Activated T-helper 9 cell treated with anti-CD3 and anti-CD28 coated beads, Interleukin-2, amount 50 U/mL, for 16 hours (primary cell): ENCODE measurements at places on chromosomes 7 and 10.

- no peak for DNase-seq
These were observed 116.7 kb downstream of the VIPR2 start for GRCh38 chr7:159027789-159028507.

GRCh38 chr7:31796375-31796774 lies 109.4 kb downstream of the PPP1R17 start:
- no peak for DNase-seq

DNA sequence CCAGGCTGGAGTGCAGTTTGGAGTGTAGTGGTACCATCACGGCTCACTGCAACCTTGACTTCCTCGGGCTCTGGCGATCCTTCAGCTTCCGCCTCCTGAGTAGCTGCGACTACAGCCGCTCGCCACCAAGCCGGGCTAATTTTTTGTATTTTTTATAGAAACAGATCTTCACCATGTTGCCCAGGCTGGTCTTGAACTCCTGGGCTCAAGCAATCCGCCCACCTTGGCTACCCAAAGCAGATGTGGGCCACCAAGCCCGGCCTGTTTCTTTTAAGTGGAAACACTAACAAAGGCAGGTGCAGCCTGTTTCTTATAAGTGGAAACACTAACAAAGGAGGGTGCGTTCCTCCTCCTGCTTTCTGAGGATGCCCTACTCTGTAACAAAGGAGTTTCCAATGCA lies 18.2 kb downstream of the PRF1 start:
- no peak for DNase-seq

DNA sequence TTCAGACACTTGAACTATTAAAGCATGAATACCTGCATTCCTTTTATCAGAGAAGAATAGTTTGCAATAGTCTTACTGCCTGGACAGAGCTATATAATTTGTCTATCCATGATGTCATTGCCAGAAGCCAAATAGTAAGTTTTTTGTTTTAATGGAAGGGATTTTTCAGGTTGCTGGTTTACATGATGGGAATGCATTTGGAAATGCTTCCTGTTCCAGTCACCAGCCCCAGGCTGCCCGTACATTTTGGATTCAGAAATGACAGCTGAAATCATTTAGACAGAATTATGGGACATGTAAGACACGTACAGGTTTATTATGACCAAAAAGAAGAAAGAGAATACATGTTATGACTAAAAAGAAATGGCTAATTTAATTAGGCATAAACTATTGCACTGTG lies 293.1 kb downstream of the CDK14 start:
- no peak for DNase-seq

DNA sequence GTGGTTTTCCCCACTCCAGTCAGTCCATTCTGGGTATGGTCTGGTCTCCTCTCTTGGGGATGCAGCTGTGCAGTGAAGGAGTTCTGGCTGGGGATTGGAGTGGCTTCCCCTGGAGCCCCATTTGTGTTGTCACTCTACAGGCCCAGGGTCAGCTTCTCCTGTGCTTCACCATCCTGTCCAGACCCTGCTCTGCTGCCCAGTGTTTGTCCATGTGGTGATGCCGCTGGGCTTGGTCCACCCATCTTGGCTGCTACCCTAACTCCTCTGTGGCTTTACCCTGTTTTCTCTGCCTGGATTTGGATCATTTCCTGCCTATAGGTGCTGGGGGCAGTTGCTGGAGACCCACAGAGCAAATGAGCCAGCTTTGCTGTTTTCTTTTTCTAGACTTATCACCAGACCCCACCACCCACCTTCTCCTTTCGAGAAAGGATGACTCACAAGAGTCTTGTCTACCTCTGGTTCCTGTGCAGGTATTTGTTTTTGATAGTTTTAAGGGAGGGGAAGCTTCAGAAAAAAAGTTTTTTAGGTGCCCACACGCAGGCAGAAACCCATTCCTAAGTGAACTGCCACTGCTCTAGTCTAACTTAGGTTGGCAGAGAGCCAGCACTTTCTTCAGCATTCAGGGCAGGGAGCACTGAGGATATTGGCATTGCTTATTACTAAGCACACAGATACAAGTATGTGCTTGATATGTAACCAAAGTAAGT lies 8.5 kb downstream of the ZDHHC16 start:
- DNase-seq, result no peak

DNA sequence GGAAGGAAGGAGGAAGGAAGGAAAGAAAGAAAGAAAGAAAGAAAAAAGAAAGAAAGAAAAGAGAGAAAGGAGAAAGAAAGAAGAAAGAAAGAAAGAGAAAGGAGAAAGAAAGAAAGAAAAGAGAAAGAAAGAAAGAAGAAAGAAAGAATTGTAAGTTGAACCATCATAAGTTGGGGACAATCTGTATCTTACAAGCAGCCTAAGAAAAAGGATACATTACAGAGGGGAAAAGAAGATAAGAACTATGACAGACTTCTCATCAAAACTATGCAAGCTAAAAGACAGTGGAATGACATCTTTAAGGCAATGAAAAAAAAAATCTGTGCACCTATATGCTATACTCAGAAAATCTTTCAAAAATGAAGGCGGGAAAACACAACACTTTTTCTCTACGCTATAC lies 50.3 kb upstream of the SP4 start:
- no peak for DNase-seq

- DNase-seq, result no peak
These were observed 241.5 kb upstream of the PTER start for GRCh38 chr10:16195178-16195769.

DNA sequence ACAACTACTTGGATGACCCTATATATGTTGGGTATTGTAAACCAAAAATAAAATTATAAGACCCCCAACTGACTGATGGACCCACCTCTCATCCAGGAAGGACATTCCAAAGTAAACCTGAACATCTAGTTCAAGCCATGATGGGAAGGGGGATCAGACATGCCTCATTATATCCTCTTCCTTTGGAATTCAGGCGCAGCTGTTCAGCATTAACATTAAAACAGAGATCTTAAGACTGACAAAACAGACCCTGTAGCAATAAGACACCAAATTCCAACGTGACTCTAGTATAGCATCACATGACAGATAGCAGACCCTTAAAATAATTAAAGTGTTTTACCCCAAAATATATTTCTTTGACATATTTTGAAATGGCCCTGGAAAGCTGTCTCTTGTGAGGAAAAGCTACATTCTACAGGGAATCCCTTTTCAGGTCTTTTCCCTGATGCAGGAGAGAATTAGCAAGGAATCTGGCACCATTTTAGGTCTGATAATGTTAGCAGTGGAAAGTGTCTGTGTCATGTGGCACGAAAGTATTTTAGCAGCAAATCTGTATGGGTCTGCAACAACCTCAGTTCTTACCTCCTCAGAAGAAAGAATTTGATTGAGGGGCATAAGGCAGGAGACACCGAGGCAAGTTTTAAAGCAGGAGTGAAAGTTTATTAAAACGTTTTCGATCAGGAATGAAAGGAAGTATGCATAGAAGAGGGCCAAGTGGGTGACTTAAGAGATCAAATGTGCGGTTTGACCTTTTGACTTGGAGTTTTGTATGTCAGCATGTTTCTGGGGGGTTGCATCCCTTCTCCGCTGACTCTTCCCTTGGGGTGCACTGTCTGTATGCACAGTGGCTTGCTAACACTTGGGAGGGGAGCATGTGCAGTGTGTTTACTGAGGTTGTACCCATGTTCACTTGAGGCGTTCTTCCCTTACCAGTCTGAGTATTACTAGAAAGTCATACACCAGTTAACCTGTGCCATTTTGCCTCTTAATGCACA lies 236.6 kb upstream of the PPP1R3A start:
- DNase-seq, result no peak

- DNase-seq, result no peak
These were observed 396.5 kb upstream of the SEMA3D start for GRCh38 chr7:85583131-85583953.

DNA sequence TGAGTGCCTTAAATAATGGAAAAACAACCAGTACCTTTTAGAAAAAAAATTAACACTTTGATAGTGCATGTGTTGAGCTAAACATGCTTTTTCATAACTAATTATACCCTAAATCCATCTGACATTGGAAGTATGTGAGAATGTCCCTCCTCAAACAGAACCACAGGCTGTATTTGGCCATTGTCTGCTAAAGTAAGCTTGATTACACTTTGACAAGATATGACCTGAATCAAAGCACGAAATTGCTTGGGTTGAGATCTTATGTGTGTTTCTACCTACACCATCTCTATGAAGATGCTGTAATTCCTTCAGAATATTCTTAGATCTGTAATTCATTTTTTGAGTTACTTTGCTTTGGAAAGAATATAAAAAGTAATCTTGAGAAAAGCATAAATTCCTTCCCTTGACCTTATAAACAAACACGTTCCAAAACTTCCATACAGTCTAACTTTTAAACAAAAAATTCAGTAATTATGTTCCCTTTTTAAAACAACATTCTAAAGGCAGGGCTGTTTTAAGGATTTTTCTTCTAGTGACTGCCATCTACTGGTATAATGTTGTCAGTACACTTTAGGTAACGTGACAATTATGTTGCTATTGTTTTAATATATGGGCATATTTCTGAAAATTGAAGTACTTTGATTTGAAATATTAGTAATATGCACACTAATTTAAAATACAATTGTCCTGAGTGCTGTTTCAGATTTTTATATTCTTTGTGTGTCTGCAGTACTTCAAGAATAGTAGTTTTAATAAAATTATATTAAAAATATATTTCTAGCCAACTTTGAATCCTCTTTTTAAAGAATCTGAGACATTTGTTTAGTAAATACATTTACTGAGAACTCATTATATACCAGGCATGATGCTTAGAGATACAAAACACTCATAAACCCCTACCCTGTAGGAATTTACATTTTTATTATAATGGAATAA lies 20.9 kb downstream of the CD36 start:
- DNase-seq, result no peak

DNA sequence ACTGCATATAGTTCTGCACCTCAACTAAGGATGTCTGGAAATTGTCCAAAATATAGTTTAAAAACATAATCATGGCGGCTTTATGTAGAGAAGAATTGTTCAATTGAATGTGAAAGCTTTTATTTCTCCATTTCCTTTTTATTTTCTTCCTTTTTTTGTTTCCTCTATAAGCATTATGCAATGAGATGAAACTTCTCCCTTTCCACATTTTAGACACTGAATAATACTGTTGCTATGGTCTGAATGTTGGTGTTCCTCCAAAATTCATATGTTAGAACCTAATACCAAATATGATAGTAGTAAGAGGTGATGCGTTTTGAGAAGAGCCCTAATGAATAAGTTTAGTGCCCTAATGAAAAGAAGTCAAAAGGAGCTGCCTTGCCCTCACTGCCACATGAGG lies 175.0 kb downstream of the RNLS start:
- no peak for DNase-seq

DNA sequence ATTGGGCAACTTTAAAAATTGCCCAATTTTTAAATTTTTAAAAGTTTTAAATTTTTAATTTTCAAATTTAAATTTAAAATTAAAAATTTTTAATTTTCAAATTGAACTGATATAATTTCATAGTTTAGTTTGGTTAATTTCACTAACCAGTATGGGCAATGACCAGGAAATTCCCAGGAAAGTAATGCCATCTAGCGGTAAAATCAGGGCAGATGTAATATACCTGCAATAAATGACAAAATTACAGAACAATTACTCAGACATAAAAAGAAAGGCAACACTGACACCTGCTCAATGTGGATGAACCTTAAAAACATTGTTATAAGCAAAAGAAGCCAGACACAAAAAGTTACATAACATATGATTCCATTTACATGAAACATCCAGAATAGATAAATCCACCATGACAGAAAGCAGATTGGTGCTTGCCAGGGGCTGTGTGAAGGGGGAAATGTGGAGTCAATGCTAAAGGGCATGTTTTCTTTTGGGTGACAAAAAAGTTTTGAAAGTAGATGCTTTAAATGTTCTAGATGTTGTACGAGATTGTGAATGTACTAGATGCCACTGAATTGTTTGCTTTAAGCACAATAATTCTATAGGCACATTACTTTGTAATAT lies 28.6 kb upstream of the SLC16A12 start:
- DNase-seq, result no peak

DNA sequence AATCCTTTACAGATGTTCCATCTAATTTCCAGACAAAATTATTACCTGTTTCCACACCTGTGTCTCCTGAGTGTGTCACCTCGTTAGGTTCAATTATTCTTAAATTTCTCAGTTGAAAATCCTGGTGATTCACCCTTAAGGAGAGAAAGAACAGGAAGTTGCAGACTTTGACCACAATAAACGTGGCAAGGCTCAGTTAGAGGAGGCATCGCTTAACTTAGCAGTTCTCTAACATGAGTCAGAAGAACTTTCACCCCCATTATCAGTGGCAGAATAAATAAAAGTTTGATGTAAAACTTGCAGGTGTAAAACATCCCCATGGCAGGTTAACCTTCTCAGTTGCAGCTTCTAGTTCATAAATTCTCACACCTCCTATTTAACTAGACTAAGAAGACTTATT lies 8.3 kb downstream of the XPNPEP1 start:
- peak; percentile 10 for DNase-seq

GRCh38 chr10:70137135-70137534 lies 4.5 kb upstream of the AIFM2 start:
- DNase-seq, result no peak

- DNase-seq, result no peak
These were observed 294.3 kb upstream of the PFKP start for GRCh38 chr10:2772816-2773631.

DNA sequence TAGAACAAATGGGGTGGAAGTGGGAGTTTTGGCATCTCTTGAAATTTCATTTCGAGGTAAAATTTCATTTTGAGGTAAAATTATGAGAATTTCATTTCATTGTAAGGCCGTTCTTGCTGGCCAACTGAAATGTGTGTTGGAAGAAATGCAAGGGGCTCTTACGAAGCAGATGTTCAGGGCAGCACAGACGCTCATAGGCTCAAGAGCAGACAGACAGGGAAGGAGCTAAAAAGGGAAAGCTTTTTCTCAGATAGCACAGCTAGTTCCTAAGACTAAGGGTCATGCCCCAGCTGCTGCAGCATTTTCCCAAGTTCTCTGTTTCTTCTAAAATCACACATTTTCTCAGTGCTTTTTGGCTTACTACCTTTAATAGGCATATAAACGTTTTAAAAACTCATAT lies 65.1 kb upstream of the SFMBT2 start:
- no peak for DNase-seq

- no peak for DNase-seq
These were observed 161.8 kb downstream of the MGMT start for GRCh38 chr10:129628823-129629222.

- DNase-seq, result no peak
These were observed 176.5 kb upstream of the FAM3C start for GRCh38 chr7:121572615-121573014.

DNA sequence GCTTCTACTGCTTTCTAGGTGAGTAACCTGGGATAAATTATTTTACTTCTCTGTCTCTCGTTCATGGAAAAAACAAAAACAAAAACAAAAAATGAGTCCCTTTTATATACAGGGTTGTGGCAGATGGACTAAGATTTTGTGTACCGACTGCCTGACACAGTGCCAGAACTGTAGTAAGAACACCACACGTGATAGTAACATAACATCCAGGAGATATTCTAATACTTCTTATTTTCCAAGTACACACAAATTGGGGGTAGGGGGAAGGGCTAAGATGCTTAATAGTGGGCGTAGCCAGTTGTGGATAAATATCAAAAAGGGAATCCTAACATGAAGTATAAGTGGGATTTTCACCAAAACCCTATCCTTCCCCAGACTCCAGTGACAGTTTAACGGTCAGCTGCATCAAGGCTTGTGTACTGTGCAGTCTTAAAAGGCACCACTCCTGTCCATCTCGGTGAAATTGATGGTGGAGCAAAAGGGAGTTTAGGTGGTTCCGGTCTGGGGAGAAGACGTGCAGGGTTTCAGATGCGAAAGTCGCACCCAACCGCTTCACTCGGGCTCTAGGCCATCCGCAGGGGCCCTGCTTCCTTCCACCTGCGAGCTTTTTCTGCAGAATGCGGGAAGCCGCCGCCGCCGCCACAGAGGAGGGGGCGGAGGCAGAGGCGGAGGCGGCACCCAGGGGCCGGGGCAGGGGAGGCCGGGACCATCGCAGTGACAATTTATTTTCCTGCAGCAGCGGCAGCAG lies at the start of gene STAMBPL1:
Gene STAMBPL1, plus strand, starts transcription at position 712 of the 748 bp plus-strand sequence. CDS start 21,464 bp downstream, outside the sequence.
- peak; percentile 60 for DNase-seq
